ENCODE measurements at places on chromosomes 2 and 18.

DNA sequence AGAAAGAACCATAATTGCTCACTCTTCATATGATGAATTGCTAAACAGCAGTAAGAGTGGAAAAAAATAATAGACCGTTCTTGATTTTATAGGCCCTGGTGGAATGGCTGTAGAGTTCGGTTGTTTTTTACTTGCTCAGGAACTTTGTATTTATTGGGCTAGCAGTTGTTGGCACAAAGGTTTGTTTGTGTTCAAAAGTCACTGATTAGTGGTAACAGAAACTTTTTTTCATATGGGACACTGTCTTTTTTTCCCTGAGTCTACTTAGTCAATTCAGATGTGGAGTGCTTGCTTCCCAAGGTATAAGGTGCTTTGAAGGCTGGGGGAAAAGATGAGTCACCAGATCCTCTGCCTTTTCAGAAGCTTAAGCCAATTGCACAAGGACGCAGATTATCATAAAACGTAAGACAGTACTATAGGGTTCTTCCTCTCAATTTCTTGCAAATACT is 25.8 kb downstream of the PHLPP1 start:
- peak; percentile 73 for DNase-seq

- no peak for DNase-seq
Measured at GRCh38 chr2:240949791-240950705, 43.9 kb downstream of the CROCC2 start.

DNA sequence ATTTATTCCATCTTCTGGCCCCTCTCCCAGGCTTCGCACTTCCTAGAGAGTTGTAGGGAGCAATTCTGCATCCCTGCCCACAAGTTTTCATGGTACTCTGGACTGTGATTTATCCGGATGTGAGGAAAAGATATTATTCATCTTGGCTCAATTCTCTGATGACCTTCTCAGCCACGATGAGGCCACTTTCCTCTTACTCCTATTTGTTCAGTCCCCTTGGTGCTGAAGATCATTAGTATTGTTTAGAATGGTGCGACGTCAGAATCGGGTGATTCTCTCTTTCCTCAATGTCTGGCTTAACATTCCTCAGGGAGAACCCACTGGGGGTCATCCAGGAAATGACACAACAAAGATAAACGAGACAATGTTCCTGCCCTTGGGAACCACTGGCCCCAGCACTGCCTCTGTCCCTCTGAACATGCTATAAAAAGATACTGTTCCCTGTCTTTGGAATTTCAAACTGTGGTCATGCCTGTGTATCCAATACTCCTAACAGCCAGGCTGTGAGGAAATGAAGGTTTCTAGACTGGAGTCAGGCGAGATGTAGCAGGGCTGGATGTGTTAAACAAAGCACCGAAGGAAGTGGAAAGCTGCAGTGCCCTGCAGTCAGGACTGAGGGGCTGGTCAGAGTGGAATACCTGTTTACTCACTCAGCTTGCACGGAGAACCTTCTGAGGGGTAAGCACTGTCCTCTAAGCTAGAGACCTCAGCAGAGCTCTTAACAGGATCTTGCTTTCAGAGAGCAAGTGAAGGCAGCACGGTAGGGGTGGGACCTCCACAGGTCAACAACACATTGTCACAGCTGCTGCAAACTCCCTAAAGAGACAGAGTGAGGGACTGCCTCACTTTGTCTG is 12.9 kb upstream of the GLI2 start:
- no peak for DNase-seq

- DNase-seq: no peak
Measured at GRCh38 chr18:36424741-36425142, 127.2 kb downstream of the FHOD3 start.

GRCh38 chr2:207950063-207950760 is 75.1 kb downstream of the PLEKHM3 start:
- no peak for DNase-seq

DNA sequence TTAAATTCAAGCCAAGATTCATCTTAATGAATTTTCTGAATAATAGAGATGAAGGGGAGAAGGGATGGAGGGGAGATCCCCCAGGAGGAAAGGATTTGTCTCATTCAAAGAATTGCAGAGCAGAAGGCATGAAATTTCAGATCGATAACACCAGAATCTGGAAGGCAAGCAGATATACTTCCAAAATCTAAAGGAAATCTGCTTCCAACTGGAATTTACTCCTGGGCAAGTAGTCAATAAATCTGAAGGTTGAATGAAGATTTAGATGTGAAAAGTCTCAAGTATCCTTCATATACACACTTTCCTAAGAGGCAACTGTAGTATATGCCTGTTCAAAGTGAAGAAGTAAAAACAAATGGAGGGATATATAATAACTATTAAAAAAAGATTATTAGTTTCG is 1190.8 kb upstream of the CELF4 start:
- DNase-seq: no peak

- DNase-seq: no peak
Measured at GRCh38 chr2:101873543-101873942, 118.2 kb upstream of the IL1R2 start.
